ENCODE measurements at places on chromosomes 6 and 20.
A peak's percentile ranks its signal among the peaks of the same experiment; 100 is the strongest.

- no peak for DNase-seq
Measured at GRCh38 chr6:141906569-141907080, 226.1 kb upstream of the GJE1 start.

- no peak for DNase-seq
Measured at GRCh38 chr6:44712353-44713111, 325.0 kb downstream of the CDC5L start.

- DNase-seq, result no peak
Measured at GRCh38 chr6:54057058-54057457, 54.2 kb upstream of the MLIP start.

- DNase-seq, result no peak
Measured at GRCh38 chr6:558089-558488, 98.8 kb downstream of the HUS1B start.

GRCh38 chr6:166286839-166287271, 21.3 kb downstream of the PRR18 start:
- no peak for DNase-seq

- no peak for DNase-seq
Measured at GRCh38 chr6:5671601-5672559, 334.8 kb downstream of the NRN1 start.

GRCh38 chr6:107716688-107717089, 107.4 kb downstream of the SCML4 start:
- DNase-seq, result peak; percentile 45

GRCh38 chr6:40743226-40743625, 156.1 kb upstream of the LRFN2 start:
- no peak for DNase-seq

GRCh38 chr6:149915970-149916865, 6.7 kb downstream of the RAET1G start:
- no peak for DNase-seq

- no peak for DNase-seq
Measured at GRCh38 chr6:18161431-18161830, 6.2 kb downstream of the KDM1B start.

DNA sequence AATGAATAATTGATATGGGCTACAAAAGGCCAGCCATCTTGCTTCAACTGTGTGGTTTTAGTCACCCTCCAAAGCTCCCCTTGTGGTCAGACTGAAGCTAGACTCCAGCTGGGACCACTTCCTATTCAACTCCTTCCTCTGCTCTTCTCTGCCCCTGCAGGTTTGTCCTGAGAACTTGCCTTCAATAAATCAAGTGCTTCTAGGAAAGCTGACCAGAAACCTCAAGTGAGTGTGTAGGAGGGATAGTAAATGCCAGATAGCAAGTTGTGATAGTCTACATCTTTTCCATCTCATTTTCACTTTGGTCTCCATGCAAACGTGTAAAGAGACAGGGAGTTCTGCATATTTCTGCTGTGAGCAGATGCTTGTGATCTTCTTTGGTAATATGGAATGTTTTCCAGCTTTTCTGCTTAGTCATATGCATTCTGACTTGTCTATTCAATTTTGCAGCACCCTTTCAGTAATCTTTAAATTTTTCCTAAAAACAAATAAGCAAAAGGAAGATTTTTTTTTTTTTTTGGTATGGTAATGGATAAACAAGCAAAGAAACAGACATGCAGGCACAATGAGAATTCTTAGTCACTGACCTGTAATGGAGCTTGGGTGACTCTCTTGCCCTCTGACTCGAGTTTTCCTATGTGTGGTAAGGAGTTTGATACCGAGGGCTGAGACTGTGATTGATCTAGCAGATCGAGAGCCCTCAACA, 201.3 kb upstream of the BTBD3 start:
- DNase-seq, result no peak

DNA sequence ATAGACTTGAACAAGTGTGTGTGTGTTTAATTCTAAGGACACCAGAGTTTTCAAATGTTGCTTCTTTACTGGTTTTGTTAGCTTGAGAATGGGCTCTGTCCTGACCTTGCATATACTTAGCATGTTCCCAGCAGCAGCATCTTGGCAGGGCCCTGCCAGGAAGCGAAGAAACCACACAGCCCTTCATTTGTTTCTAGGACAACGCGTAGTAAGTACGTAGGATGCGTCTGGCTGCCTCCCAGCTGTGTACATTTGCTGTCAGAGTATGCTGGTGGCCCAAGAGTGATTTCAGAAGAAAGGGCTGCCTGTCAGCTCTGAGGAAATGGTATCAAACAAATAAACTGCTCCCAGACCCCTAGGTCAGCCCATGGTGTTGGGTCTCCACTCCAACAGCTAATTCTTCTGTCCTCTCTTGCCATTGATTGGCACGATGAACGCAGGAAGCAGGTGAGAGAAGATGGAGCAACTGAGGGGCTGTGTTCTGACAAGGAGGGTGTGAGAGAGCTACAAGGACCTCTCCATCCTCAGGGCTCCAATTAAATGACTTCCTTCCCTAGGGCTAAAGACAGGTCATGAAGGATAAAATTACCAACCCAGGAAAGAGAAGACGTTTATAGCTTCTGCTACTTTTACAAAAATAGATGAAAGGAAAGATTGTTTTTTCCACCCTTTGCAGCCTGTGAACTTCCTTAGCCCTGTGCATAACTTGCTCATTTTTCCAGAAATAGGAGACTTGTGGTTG, 55.9 kb upstream of the HDDC2 start:
- no peak for DNase-seq

DNA sequence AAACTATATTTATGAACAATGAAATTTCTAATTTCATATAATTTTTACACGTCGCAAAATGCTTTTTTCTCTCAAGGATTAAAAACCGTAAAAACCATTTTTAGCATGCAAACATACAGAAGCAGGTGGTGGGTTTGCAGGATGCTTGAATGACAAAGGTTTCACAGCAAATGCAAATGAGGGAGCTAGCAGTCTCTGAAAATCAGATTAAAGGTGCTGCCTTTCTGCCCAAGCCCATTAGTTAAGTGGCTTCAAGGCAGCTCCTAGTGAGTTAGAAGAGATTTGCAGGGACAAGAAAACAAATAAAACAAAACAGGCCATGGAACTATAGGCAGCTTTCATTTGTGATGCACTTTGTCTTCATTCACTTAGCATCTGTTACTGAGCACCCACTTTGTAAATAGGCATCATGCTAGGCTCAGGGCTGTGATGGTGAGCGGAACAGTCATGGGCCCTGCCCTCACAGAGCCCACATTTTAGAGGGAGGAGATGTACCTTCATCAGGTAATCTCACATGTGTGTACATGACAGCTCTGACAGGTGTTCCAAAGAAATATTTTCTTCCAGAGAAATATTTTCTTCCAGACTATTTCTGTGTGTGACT, 29.5 kb downstream of the NAPB start:
- no peak for DNase-seq

DNA sequence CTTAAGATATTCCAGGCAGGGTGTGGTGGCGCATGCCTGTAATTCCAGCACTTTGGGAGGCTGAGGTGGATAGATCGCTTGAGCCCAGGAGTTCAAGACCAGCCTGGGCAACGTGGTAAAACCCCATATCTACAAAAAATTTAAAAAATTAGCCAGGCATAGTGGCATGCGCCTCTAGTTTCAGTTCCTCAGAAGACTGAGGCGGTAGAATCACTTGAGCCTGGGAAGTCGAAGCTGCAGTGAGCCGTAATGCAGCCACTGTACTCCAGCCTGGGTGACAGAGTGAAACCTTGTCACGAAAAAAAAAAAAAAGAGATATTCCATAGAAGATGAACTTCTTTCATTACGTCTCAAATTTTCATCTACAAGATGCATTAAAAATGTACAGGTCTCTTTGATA, 46.7 kb upstream of the ISM1 start:
- DNase-seq, result no peak

- DNase-seq, result no peak
Measured at GRCh38 chr6:31874836-31875572, 3.8 kb downstream of the SLC44A4 start.

- DNase-seq, result no peak
Measured at GRCh38 chr6:33978412-33979150, 167.3 kb downstream of the GRM4 start.

GRCh38 chr6:26056583-26057350, 30.5 kb upstream of the HFE start:
- peak; percentile 27 for DNase-seq

DNA sequence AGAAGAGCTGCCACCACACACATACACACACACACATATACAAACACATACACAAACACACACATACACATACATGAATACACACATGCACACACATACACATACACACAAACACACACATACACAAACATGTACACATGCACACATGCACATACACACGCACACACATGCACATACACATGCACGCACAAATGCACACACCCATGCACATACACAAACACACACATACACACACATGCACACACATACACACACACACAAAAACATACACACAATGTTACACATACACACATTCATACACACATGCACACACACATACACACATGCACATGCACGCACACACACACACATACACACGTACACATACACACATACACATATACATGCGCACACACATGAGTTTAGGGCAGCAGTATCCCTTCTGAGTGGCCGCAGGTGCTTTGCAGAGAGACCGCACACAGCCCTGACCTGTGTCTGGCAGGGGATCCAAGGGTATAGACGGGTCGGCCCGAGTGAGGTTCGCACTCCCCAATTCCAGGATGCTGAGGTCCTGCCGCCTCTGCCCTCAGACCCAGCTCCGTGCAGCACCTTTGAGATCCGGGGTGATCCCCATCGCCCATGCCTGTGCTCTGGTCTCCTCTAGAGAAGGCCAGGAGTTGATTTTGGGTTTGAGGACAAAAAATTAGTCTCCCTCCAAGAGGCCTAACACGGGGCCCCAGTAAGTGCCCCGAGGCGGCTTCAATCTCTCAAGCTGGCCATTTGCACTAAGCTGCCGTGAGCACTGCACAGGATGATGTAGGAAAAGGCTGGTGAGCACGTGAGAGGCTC, 56.8 kb downstream of the TMEM242 start:
- no peak for DNase-seq

- DNase-seq, result no peak
Measured at GRCh38 chr20:57507477-57507876, 17.5 kb downstream of the CTCFL start.

GRCh38 chr6:13952101-13952500, 27.3 kb downstream of the RNF182 start:
- DNase-seq, result no peak

GRCh38 chr6:132413499-132413802, 12.2 kb upstream of the MOXD1 start:
- no peak for DNase-seq

DNA sequence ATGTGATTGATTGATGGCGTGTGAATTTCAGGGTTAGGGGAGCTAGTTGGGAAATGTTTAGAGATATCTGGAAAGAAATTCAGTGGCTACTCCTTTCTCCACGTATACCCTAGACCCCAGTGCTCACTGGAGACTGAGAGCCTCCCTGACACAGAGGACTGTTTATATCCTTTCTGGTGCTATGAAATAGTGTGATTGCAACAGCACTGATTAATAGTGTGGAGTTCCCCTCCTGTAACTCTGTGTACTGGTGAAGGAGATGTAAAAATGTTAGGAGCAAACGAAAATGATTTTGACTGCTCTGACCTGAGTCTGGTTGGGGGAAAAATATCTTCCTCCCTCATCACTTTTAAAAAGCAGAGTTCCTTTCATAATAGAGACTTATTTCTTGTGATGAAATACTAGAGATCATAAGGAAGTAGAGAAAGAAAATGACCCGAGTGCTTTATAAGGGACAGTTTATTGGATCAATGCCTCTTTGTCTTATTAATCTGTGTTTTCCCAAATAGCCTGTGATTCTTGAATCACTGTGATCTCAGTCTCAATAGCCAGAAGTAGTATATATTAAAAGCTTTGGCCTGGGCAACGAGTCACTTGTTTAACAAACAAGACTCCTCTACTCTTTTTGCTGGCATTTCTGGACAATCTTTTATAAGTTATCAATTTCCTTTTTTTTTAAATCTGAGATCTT, 92.3 kb downstream of the RNF182 start:
- DNase-seq, result no peak

- DNase-seq, result no peak
Measured at GRCh38 chr6:35170891-35171290, 29.8 kb upstream of the TCP11 start.

- no peak for DNase-seq
Measured at GRCh38 chr6:118963003-118963402, 28.0 kb upstream of the MCM9 start.

DNA sequence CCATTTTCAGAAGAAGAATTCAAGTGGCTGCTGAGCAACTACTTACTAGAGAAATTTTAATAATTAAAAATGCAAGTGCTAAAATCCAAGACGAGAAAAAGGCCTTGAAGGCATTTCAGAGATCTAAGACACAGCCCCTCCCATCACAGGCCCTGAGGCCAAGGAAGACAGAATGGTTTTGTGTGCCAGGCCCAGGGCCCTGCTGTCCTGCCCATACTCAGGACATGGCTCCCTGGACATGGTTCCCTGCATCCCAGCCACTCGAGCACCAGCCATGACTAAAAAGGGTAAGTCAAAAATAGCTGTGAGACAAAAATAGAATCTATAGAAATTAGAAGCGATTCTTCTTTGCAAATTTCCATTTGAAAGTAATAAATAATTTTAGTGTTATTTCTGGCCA, 364.9 kb downstream of the COL12A1 start:
- DNase-seq, result no peak

GRCh38 chr20:19056909-19057308, 155.5 kb upstream of the SLC24A3 start:
- DNase-seq, result no peak

- no peak for DNase-seq
Measured at GRCh38 chr20:17511401-17511800, 19.8 kb downstream of the BFSP1 start.

GRCh38 chr20:1430004-1430451, 36.6 kb downstream of the NSFL1C start:
- no peak for DNase-seq

DNA sequence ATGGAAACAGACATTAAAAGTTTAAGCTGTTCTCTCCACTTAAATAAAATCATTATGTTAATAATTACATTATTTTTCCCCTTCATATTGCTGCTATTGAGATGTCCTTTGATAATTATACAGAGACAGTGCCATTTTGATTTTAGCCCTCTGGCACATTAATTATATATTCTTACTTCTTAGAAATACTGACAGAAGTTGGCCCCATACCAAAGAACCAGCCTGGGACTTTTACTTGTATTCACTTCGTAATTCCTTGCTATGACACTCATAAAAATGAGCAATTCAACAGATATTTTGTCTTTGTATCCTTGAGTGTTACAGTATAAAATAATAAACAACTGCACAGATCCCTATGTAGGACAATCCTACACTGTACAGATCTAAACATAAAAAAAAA, 743.7 kb downstream of the TBC1D32 start:
- DNase-seq, result no peak

DNA sequence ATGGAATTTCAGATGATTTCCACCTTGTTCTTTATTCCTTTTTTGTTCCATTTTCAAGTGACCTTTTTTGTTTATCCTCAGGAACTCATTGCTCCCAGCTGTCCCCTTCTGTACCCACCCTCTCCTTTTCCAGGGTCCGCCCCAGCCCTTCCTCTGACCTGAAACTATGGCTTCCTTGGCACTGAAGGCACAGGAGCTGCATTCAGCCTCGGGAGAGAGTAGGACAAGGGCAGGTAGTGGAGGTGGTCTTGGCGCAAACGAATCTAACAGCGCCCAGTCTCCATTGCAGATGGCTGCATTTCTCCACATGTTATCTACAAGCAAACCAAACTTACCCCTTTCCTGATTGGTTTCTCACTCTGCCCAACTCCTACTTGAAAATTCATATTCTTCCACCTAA, 8.8 kb upstream of the ULBP2 start:
- DNase-seq, result no peak

GRCh38 chr6:34496103-34496685, 30.3 kb downstream of the PACSIN1 start:
- DNase-seq, result no peak
